ENCODE measurements at places on chromosomes 1 and 21. TPM values are rescaled to one million over a fixed set of nuclear protein-coding genes. Genes with fewer than 3 reads are reported as not detected.

DNA sequence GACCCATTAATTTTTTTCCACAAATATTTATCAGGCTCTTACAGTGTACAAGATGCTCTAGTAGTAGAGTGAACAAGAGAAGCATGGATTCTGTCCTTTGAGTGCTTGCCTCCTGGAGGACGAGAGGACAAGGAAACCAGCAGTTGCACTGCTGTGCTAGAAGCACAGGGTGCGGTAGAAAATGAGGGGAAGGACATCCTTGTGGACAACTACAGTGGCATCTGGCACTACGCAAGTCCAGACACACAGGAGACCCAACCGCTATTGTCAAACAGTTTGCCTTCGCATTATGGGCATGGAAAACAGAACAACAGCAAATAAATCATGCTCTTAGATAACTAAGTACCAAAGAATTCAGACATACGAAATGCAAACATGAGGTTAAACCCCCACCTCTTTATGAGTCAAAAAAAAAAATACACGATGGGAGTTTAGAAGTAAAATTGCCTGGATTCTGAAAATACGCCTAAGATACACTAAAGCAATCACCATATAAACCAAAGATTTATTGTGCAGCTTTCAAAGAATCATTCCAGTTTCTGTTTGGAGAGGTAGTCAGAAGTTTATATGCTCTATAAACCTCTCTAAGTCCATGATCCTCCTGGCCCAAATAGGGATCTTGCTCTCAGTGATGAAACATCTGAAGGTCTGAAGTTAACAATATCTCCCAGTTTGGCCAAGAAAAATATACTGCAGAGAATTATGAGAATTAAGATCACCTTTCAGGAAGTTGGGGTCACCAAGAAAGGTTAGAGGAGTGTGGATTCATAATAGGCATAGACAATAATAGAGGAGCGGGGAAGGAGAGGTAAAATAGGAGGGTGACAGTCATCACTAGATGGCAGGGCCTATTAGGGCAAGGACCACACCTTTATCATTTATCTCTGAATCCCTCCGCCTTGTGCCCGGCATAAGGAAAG, 307.8 kb downstream of the NFIA start:
- H3K27me3 ChIP-seq: no peaks in the 10 kb centered on the region
- no peak for DNase-seq
- H3K27ac ChIP-seq: no peak overlapping the region
- no peak overlapping the region for H3K4me3 ChIP-seq

GRCh38 chr1:58881471-58881994, 97.7 kb upstream of the JUN start:
- no peak overlapping the region for H3K4me3 ChIP-seq
- no peaks in the 10 kb centered on the region for H3K27me3 ChIP-seq
- peak; percentile 39 for DNase-seq
- no peaks in the 10 kb centered on the region for H3K4me1 ChIP-seq
- H3K36me3 ChIP-seq: no peaks in the 10 kb centered on the region
- peak overlapping the region; percentile 32 for H3K27ac ChIP-seq

GRCh38 chr1:10380594-10381275, 18.1 kb upstream of the PGD start:
- no peak for DNase-seq
- no peak overlapping the region for H3K27ac ChIP-seq
- H3K4me1 ChIP-seq: no peaks in the 10 kb centered on the region
- no peak overlapping the region for H3K4me3 ChIP-seq
- H3K36me3 ChIP-seq: peaks cover 37% of the 10 kb centered on the region

DNA sequence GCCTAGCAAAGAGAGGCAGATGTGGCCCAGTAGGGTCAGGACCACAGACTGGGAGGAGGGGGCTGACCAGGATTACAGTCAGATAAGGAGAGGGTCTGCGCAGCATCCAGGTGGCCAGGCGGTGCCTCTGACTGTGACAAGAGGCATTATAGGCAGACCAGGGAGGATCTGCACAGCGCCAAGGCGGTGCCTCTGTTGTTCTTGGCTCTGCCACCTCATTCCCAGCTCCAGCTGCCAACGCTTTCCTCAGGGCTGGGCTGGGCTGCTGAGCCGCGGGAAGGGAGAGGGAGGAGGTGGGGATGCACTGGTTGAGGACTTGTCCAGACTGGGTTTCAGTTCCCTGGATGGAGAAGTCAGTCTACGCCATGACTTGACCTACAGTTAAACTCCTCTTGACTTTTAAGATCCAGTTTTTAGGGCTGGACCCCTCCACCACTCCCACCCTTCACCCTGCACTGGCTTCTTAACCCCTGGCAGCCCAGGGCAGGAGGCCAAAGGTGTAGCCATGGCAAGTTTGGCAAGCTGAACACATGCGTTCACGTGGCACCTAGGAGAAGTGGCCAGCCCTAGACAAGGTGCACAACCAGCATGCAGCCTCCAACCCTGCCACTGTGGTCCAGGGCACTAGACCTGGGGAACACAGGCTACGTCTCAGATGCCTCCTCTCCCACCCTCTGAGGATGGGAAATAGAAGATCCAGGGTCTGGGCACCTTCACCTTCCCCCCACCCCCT, 4.5 kb upstream of the CRABP2 start:
- no peaks in the 10 kb centered on the region for H3K27me3 ChIP-seq
- no peak overlapping the region for H3K27ac ChIP-seq
- no peak overlapping the region for H3K4me3 ChIP-seq
- H3K4me1 ChIP-seq: no peaks in the 10 kb centered on the region
- DNase-seq: peak; percentile 50
- no peaks in the 10 kb centered on the region for H3K36me3 ChIP-seq

DNA sequence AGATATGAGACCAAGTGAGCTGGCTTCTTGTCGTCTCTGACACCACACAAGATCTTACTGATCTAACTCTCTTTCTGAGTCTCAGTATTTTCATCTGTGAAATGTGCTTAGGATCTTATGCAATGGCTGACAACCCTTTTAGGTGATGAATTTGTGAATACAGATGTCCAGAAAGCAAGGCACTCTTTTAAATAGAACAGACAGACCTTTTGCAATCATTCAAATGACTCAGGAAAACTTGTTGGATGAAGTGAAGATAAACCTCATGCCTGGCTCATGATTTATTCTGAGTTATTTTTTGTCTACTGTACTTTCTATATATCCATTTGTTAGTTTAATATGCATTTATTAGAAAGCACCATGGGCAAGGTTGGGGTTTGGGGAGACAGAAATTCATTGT, 411.3 kb downstream of the PTPRU start:
- H3K4me3 ChIP-seq: no peak overlapping the region
- H3K27ac ChIP-seq: no peak overlapping the region
- no peaks in the 10 kb centered on the region for H3K4me1 ChIP-seq
- H3K27me3 ChIP-seq: no peaks in the 10 kb centered on the region

GRCh38 chr1:115336741-115337140, 1.3 kb downstream of the NGF start:
- H3K4me3 ChIP-seq: no peak overlapping the region
- no peaks in the 10 kb centered on the region for H3K27me3 ChIP-seq
- peak overlapping the region; percentile 93 for H3K27ac ChIP-seq
- H3K4me1 ChIP-seq: peaks cover 76% of the 10 kb centered on the region

GRCh38 chr1:186093437-186093836, 281.6 kb downstream of the TPR start:
- no peaks in the 10 kb centered on the region for H3K36me3 ChIP-seq
- H3K27me3 ChIP-seq: no peaks in the 10 kb centered on the region
- no peak overlapping the region for H3K27ac ChIP-seq
- DNase-seq: peak; percentile 24

GRCh38 chr1:239417986-239418640, 31.7 kb downstream of the CHRM3 start:
- no peak overlapping the region for H3K4me3 ChIP-seq
- no peaks in the 10 kb centered on the region for H3K27me3 ChIP-seq
- no peak overlapping the region for H3K27ac ChIP-seq
- no peak for DNase-seq
- no peaks in the 10 kb centered on the region for H3K36me3 ChIP-seq

DNA sequence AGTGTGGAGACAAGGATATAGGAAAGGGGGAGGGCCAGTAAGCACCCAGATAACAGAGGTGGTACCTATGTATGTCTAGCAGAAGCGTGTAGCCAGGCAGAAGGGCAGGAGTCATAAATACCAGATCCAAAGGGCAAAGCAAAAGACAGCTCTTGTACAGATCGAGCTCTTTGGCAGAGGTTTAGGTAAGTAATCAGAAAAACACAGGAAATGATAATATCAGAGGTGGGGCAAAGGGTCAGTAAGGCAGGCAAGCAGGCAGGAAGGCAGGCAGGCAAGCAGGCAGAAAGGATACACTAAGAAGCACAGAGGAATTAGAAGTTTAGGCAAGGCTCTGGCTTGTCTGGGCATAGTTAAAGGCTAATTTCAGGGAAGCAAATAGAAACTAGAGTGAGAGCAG, 22.7 kb upstream of the SLFNL1 start:
- no peak for DNase-seq
- H3K27me3 ChIP-seq: no peaks in the 10 kb centered on the region
- H3K36me3 ChIP-seq: no peaks in the 10 kb centered on the region

- no peaks in the 10 kb centered on the region for H3K4me1 ChIP-seq
- H3K27me3 ChIP-seq: no peaks in the 10 kb centered on the region
- H3K36me3 ChIP-seq: no peaks in the 10 kb centered on the region
- no peak for DNase-seq
Observed at GRCh38 chr1:172671591-172671990, 12.7 kb downstream of the FASLG start.

CA6 gene
- not detected for total RNA-seq

OPRD1 gene
- not detected for total RNA-seq

GRCh38 chr1:77624102-77624501, 58.4 kb downstream of the ZZZ3 start:
- DNase-seq: no peak
- peaks cover 36% of the 10 kb centered on the region for H3K36me3 ChIP-seq
- H3K27ac ChIP-seq: no peak overlapping the region
- no peaks in the 10 kb centered on the region for H3K4me1 ChIP-seq

- H3K27ac ChIP-seq: no peak overlapping the region
- no peak overlapping the region for H3K4me3 ChIP-seq
- DNase-seq: no peak
- no peaks in the 10 kb centered on the region for H3K36me3 ChIP-seq
- no peaks in the 10 kb centered on the region for H3K4me1 ChIP-seq
Observed at GRCh38 chr1:43779266-43779665, 71.9 kb downstream of the ST3GAL3 start.

DNA sequence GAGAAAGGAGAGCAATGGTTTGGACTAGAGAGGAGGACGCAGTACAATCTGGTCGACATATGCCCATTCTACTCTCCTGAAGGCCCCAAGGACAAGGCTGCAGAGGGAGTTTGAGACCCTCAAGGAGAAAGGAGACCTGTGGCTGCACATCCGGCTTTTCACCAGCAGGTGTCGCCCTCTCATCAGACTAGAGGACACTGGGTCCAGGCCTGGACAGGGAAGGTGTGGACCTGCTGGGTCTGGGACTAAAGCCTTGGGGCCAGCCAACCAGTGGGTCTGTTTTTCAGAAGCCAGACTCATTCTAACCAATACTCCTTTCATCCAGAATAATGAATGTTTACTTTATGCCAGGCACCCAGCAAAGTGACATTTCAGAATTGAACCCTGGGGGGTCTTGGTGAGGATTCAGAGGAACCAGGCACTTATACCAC, 5.0 kb downstream of the SRARP start:
- peaks cover 21% of the 10 kb centered on the region for H3K4me1 ChIP-seq
- no peak overlapping the region for H3K4me3 ChIP-seq
- no peak overlapping the region for H3K27ac ChIP-seq
- DNase-seq: peak; percentile 68
- no peaks in the 10 kb centered on the region for H3K36me3 ChIP-seq
- H3K27me3 ChIP-seq: no peaks in the 10 kb centered on the region

DNA sequence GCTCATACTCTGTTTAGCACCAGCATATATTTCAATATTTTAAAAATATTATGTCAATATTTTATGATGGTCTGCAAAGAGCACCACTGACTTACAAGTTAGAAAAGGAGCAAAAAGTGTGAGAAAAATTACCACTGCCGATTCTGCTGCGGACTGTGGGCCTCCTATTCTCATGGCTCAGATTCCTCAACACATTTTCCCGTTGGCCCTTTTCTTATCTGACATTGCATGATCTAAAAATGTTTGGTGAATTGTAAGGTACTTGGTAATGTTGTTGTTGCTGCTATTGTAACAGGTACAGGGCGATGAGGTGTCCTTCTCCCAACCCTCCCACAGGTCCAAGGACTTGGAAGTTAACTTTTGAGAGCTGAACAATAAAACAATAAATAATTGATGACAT, 737 bp downstream of the C1orf162 start:
- DNase-seq: no peak
- no peaks in the 10 kb centered on the region for H3K27me3 ChIP-seq
- peak overlapping the region; percentile 16 for H3K4me3 ChIP-seq
- H3K36me3 ChIP-seq: no peaks in the 10 kb centered on the region
- peaks cover 13% of the 10 kb centered on the region for H3K4me1 ChIP-seq

GRCh38 chr1:225453797-225454648, 26.2 kb upstream of the LBR start:
- H3K27ac ChIP-seq: no peak overlapping the region
- peaks cover 6% of the 10 kb centered on the region for H3K4me1 ChIP-seq
- no peaks in the 10 kb centered on the region for H3K36me3 ChIP-seq
- no peak overlapping the region for H3K4me3 ChIP-seq
- DNase-seq: no peak

CRYAA gene
- not detected for total RNA-seq

GRCh38 chr1:204493984-204494280, 673 bp downstream of the PIK3C2B start:
- H3K36me3 ChIP-seq: no peaks in the 10 kb centered on the region
- peaks cover 11% of the 10 kb centered on the region for H3K4me1 ChIP-seq
- no peaks in the 10 kb centered on the region for H3K27me3 ChIP-seq
- no peak for DNase-seq

DNA sequence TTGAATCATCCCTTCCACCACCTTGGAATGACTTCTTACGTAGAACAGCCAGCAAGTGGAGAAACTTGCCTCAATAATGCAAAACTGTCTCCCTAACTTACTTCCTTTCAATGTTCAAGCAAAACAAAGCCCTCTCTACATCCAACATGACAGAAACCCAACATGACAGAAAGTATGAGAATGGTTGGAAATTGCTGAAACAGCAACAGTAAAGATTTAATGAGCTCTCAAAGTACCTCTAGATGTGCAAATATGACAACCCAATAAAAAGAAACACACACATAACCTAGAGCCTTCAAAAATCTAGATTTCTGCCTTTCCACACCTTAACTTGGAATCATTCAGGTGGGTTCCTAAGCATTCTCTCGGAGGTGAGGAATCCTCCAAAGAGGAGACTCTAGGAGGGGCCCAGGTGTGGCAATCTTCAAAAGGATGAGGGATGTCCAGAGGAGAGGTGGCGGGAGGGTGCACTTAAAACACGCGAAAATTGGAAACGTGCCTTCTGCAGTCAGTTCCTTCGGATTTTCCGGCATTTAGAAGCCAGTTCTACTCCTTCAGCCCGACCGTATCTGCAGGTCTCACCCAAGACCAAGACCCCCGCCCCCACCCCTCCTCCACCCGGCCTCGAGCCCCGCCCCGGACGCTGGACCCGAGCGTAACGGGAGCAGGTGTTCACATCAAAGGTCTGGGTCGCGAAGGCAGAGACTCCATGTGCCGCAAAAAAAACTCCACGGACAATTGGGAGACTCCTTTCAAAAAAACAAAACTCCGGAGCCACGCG, 996 bp upstream of the MGST3 start:
- peak overlapping the region; percentile 70 for H3K27ac ChIP-seq
- H3K4me1 ChIP-seq: no peaks in the 10 kb centered on the region
- H3K36me3 ChIP-seq: no peaks in the 10 kb centered on the region
- H3K27me3 ChIP-seq: no peaks in the 10 kb centered on the region
- peak overlapping the region; percentile 85 for H3K4me3 ChIP-seq
